T-helper 17 cell (primary cell): ENCODE measurements at places on chromosomes 7 and 10. TPM values are rescaled to one million over a fixed set of nuclear protein-coding genes. Genes with fewer than 3 reads are reported as not detected.

DNA sequence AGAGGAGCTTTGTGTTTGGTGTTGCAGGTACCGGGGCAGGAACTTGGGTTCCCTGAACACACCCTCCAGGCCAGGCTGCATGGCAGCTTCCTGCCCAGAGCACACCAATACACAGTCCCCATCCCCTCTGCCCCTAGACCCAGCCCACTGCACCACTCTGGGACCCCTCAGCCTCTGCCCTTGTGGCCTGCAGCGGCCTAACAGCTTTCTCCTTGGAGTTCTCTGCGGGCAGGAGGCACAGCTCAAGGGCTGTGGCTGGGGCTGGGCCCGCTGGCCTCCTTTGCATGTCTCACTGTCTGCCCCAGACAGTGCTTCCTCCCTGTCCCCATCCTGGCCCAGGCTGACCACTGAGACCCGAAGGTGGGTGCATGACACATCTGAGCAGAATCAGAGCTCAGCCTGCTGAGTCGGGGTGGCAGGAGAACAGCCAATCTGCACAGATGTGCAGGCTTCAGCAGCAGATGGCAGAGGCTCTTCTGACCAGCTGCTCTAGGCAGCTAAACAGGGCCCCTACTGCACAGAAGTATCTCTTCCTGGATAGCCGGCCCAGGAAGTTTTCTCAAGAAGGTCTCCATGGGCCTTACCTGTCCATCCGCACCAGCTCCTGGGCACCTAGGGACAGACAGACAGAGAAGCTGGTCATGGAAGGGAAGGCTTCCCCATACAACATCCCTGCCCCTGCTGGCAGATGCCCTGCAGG lies 20.8 kb downstream of the VSIR start:
- no peak for DNase-seq
- peak overlapping the region; percentile 94 for H3K27ac ChIP-seq

GRCh38 chr7:47885309-47885986 lies 62.8 kb downstream of the PKD1L1 start:
- H3K36me3 ChIP-seq, result no peaks in the 10 kb centered on the region
- peaks cover 2% of the 10 kb centered on the region for H3K4me1 ChIP-seq
- no peak overlapping the region for H3K4me3 ChIP-seq
- H3K27ac ChIP-seq, result no peak overlapping the region
- DNase-seq, result no peak

CALML5 gene
- total RNA-seq, result not detected

SNX10 gene
- total RNA-seq, result 9.8 TPM

PON1 gene
- total RNA-seq, result not detected
